ENCODE measurements at places on chromosomes 12 and 14.

DNA sequence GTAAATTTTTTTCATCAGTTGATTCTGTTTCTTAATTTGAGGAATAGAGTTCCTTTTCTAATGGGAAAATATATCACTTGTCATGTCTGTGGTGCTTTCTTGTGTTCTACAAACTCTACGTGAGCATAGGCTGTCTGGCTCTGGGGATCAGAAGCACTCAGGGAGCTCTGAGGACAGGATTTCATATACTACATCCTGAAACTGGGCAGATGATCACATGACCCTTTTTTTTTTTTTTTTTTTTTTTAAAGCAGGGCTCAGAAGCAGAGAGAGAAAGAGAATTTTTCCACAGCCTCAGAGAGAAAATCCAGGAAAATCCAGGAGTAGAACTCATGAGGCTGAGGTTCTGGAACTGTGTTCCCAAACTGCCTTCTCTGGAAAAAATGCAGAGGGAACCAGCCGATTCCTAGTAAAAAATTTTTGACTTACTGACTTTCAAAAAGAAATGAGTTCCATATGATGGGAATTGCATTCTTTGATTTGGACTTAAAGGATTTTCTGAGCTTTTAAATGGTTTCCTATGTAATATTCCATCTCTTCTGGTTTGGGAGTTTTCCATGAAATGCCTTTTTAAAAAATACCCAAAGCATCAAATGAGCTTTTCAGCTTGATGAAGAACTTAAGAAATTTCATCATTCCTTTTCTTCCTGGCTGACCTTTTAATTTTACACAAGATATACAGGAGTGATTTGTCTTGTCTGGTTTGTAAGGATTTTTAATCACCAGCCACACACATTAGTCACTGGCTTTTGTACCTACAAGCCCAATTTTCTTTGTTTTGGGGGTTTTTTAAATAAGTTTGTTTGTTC, 183.1 kb upstream of the HIF1A start:
- H3K27ac ChIP-seq = no peak overlapping the region
- no peak for DNase-seq
- no peak overlapping the region for H3K4me3 ChIP-seq
- H3K36me3 ChIP-seq = no peaks in the 10 kb centered on the region
- peaks cover 2% of the 10 kb centered on the region for H3K4me1 ChIP-seq

DNA sequence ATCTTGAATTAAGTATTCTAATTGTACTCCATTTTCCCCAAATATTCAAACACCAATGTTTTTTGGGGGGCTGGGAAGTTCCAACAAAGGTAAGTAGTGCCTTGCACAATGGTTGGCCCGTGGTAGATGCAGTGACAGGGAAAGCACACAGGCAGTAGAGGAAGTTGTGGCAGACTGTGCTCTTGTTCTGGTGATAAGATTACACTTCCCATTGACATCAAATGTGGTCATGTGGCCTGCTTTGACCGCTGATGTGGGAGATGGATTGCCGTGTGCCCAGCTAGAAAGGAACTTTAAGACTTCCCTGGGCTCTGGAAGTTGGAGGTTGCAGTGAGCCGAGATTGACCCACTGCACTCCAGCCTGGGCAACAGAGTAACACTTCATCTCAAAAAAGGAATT, 223.8 kb downstream of the VRK1 start:
- H3K27me3 ChIP-seq = peaks cover 6% of the 10 kb centered on the region
- H3K4me1 ChIP-seq = no peaks in the 10 kb centered on the region
- no peak overlapping the region for H3K27ac ChIP-seq
- H3K4me3 ChIP-seq = no peak overlapping the region
- no peaks in the 10 kb centered on the region for H3K36me3 ChIP-seq
- no peak for DNase-seq

- no peak overlapping the region for H3K4me3 ChIP-seq
- no peaks in the 10 kb centered on the region for H3K4me1 ChIP-seq
- no peak overlapping the region for H3K27ac ChIP-seq
- no peak for DNase-seq
- H3K36me3 ChIP-seq = no peaks in the 10 kb centered on the region
Observed at GRCh38 chr12:92765871-92766270, 63.1 kb downstream of the PLEKHG7 start.

DNA sequence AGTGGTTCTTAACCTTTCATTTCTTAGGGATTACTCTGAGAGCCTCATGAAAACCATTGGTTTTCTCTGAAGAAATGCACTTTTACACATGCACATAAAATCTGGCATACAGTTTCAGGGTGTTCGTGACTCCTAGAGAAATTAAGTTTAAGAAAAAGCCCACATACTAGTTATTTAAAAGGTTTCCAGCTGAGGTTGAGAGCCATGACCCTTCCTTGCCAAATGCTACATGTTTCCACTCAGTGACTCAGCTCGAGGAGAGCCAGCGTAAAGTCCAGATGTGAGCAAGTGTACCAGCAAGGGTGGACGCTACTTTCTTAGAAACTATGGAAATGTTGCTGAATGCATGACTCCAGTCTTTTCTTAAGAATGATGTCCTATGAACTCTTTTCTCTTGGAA, 42.7 kb upstream of the FLRT2 start:
- no peak overlapping the region for H3K4me3 ChIP-seq
- no peaks in the 10 kb centered on the region for H3K27me3 ChIP-seq
- H3K36me3 ChIP-seq = no peaks in the 10 kb centered on the region
- no peak for DNase-seq

DNA sequence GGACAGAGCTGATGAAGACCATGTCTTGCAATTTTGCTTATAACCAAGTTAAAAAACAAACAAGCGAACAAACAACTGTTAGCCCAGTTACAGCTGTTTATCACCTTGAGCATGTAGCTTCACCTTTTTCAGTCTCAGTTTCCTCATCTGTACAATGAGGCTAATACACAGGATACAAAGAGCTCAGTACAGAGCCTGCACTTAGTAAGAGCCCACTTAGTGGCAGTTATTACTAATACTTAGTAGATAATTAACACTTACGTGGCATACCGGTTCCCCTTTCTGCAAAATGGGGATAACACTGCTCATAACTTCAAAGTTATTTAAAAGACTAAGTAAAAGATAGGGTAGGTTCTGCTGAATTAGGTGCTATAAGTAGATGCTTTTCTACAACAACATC, 228.0 kb downstream of the MON2 start:
- DNase-seq = no peak
- no peak overlapping the region for H3K27ac ChIP-seq
- H3K36me3 ChIP-seq = peaks cover 5% of the 10 kb centered on the region
- no peak overlapping the region for H3K4me3 ChIP-seq

GRCh38 chr12:104653730-104654664, 197.2 kb downstream of the CHST11 start:
- H3K36me3 ChIP-seq = no peaks in the 10 kb centered on the region
- peaks cover 3% of the 10 kb centered on the region for H3K27me3 ChIP-seq
- H3K27ac ChIP-seq = no peak overlapping the region
- H3K4me1 ChIP-seq = no peaks in the 10 kb centered on the region
- no peak overlapping the region for H3K4me3 ChIP-seq

DNA sequence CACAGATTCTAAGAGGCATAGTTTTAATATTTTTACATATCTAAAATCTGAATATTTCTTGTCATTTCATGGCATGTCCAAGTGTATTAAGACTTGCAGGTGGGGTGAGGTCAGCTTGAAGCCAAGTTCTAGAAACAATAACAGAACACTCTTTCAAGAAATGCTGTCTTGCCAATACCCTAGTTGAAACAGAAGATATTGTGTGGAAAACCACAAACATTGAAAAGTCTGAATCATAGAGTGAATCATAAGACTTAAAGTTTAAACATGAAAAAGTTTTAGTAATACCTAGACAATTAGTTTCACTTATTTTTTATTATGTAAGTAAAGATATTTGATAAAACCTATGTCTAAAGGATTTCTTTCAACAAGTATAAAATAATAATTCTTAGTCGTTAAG, 191.5 kb upstream of the CAND1 start:
- H3K36me3 ChIP-seq = no peaks in the 10 kb centered on the region
- no peaks in the 10 kb centered on the region for H3K4me1 ChIP-seq
- H3K27ac ChIP-seq = no peak overlapping the region
- no peak for DNase-seq

- H3K27me3 ChIP-seq = no peaks in the 10 kb centered on the region
- peaks cover 13% of the 10 kb centered on the region for H3K4me1 ChIP-seq
- no peak overlapping the region for H3K27ac ChIP-seq
- no peak for DNase-seq
Observed at GRCh38 chr14:88515499-88516221, 39.1 kb downstream of the PTPN21 start.

DNA sequence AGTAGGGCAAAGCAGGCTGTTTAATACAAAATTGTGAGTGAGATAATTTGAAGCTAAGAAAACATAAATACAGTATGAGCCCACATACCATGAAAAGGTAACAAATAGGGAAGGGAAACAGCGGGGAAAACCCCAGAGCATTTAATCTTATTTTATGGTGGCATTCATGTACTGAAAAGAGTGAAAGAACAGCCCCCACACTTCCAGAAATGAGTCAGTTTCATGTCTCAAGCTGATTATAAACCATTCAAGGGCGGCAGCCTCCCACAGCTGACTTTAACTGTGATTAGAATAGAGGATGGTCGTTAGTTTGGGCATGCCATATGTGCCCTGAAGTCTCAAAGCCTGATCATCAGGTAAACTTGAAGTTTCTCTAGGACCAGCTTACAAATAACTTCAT, 64.5 kb downstream of the FOXG1 start:
- no peaks in the 10 kb centered on the region for H3K36me3 ChIP-seq
- no peak overlapping the region for H3K4me3 ChIP-seq
- no peak for DNase-seq
- H3K27me3 ChIP-seq = no peaks in the 10 kb centered on the region
- H3K27ac ChIP-seq = no peak overlapping the region
- H3K4me1 ChIP-seq = no peaks in the 10 kb centered on the region

DNA sequence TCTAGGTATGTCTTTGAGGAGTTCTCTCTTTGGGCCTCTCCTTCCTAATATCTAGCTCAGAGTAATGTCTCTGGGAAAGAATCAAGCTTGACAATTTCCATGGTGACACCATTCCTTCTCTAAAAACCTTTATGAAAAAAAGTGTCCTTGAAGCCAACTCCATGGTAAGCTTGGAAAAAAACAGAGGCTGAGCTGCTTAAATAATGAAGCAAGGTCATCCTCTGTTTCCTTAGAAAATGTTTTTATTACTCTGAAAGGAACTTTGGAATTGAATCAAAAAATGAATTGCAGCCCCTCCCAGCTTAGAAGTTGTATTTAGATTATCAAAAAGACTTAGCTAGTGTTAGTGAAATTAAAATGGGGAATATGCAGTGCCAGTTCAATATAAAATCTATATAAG, 166.1 kb upstream of the KITLG start:
- no peak overlapping the region for H3K4me3 ChIP-seq
- H3K27me3 ChIP-seq = no peaks in the 10 kb centered on the region
- DNase-seq = peak; percentile 37
- H3K36me3 ChIP-seq = no peaks in the 10 kb centered on the region
- H3K4me1 ChIP-seq = peaks cover 35% of the 10 kb centered on the region

DNA sequence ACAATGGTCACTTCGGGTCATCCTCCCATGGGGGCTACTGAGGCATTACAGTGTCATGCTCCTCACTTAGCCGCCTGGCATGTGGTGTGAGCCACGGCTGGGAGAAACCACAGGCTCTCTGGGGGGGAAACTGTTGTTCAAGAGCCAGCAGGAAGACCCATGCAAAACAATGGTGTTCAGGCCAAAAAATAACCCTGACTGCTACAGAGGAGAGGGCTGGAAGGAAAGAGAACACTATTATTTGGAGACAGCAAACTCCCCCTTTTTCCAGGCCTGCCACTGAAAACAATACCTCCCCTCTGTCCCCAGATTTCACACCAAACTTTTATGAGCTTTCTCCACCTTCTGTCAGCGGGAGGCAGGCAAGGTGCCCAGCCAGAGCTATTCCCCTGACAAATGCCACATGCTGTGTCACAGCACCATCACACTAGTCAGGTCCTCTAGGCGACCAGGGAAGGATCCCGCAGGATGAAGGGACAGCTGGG, 83.7 kb downstream of the CHGA start:
- no peak overlapping the region for H3K4me3 ChIP-seq
- H3K36me3 ChIP-seq = peaks cover 36% of the 10 kb centered on the region
- no peak for DNase-seq
- peaks cover 48% of the 10 kb centered on the region for H3K4me1 ChIP-seq
- H3K27ac ChIP-seq = no peak overlapping the region

- no peaks in the 10 kb centered on the region for H3K27me3 ChIP-seq
- H3K27ac ChIP-seq = no peak overlapping the region
- no peaks in the 10 kb centered on the region for H3K36me3 ChIP-seq
- DNase-seq = no peak
- no peak overlapping the region for H3K4me3 ChIP-seq
Observed at GRCh38 chr12:72790273-72790672, 518.1 kb downstream of the TRHDE start.

DNA sequence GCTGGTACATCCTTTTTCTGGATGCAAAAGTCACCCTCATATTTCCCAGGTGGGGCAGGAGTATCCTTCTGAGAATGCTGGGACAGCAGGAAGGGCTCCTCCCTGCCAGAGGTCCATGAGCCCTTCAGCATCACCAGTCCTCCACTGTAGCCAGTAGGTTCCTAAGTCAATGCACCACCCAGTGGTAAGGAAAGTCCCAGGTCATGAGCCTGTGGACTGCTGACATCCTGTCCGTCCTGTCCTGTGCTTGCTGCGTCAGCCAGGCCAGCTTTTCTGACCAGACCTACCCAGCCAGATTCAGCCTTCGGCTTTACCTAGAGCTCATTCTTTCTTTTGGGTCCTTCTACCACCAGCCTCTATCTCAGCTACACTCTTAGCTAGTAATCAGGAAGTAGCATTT, 23.0 kb upstream of the ACTN1 start:
- H3K27me3 ChIP-seq = no peaks in the 10 kb centered on the region
- no peaks in the 10 kb centered on the region for H3K4me1 ChIP-seq
- H3K4me3 ChIP-seq = no peak overlapping the region

GRCh38 chr14:80930836-80931389, 10.6 kb downstream of the CEP128 start:
- no peak overlapping the region for H3K27ac ChIP-seq
- no peak overlapping the region for H3K4me3 ChIP-seq
- DNase-seq = no peak
